Activated gamma-delta T cell (primary cell): ENCODE measurements at places on chromosomes 5 and 9.

DNA sequence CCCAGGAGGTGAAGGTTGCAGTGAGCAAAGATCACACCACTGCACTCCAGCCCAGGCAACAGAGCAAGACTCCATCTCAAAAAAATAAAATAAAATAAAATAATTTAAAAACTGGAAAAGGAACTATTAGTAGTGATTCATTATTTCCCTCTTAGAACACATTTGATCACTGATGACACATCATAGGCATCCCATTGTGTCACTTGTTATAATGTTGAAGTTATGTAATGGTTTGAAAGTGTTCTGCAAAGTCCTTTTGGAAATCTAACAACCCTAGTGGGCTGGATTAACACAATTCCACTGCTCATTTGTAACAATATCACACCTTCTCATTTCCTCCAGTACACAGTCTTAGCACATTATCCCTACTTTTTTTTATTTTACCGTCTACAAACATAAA, 81.8 kb upstream of the LMNB1 start:
- no peak for DNase-seq

DNA sequence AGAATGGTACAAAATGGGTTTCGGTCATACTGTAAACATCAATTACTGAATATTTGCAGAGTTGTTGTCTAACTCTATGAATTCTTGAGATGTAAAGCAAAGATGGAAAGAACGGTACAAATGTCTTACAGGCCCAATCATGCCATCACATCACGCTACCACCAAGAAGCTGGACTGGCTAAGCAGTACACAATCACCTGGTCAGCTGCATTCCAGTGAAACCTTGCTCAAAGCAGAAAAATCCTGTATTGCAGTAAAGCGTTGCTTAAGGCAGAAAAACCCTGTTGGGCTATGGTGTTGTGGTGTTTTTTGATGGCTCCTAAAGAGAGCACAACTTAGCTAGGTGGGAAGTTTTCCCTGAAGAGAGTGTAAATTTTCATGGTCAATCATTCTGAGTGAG, 112.6 kb upstream of the RASA1 start:
- no peak for DNase-seq

- DNase-seq: no peak
These were observed 115.5 kb downstream of the MPDZ start for GRCh38 chr9:13163946-13164345.

GRCh38 chr5:160835376-160835775, 16.6 kb downstream of the ATP10B start:
- DNase-seq: no peak

DNA sequence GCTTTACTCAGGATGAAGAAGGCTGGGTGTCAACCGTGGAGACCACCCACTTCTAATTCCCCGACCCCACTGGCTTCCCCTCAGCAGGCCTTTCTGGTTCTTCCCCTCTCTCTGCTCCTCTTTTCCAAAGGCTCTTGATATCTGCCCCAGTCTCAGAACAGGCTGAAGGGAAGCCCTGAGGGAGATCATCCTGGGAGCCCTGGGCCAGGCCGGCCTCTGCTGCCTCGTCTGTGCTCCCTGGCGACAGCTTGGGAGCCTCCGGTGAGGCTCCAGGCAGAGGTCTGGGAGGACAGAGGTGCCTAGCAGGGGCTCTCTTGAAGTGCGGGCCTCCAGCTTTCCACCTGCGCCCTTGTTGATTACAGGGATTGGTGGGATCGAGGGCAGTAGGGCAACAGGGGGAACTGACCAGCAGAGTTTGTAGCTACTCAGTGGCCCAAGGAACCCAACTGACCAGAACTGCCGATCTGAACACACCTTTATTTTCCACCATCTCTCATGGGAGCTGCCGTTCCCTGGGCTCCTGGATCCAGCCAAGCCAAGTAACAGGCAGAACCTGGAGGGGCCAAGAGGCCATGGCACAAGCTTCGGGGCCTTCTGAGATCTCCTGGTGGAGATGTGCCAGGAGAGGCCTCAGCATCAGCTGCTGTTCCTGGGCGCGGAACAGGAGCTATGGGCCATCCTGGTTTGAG, 198.5 kb downstream of the CACNA1B start:
- DNase-seq: no peak

GRCh38 chr5:146238973-146239372, 35.6 kb downstream of the RBM27 start:
- no peak for DNase-seq

DNA sequence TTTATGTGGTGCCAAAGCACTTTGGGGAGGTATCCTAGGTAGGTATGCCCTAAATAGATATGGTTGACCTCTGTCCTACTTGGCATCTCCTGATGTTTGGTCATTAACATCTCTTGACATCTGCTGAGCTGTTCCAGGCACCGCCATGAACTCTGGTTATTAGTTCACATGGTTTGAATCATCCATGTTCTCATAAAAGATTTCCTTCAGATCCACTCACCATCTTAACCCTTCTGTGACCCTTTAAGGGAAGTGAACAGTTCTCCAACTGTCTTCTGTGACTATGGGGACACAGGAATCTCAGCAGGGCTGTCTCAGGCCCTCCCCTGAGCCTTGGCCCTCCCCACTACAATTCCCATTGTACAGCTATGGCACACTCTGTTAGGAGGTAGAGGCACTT, 167.7 kb downstream of the CDH6 start:
- no peak for DNase-seq

DNA sequence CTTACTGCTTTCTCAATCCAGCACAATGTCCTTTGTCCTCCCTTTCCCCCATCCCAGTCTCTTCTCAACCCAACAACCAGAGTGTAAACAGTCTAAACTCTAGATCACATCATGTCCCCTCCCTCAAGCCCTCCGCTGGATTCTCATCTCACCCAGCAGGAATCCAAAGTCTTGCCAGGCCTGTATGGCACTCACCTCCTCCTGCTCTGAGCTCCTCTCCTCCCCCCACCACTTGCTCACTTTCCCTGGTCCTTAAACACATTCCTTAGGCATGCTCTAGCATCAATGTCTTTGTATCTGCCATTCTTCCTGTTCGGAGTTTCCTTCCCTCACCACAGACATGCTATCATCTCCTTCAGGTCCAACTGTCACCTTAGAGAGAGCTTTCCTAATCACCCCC, 78.8 kb downstream of the NIPSNAP3B start:
- DNase-seq: no peak

DNA sequence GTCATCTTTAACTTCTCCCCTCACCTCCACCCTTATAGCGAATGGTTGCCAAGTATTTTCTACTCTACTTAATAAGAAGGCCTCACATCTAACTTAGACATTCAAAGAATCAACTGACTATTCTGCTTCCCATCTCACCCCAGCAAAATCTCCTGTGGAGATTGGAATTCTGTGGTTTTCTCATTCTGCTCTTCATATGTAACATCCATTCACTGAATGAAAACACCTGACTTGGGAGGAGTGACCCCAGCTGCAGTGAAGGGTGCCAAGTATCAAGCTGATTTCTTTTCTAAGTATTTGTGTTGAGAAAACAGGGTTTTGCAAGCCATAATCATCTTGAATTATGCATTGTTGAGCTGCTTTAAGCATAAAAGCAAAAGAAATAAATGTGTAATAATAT, 42.5 kb upstream of the TAF1L start:
- DNase-seq: no peak

- DNase-seq: no peak
These were observed 1.5 kb upstream of the DPP7 start for GRCh38 chr9:137116027-137116507.

- no peak for DNase-seq
These were observed 84.1 kb downstream of the MELK start for GRCh38 chr9:36656842-36657241.

DNA sequence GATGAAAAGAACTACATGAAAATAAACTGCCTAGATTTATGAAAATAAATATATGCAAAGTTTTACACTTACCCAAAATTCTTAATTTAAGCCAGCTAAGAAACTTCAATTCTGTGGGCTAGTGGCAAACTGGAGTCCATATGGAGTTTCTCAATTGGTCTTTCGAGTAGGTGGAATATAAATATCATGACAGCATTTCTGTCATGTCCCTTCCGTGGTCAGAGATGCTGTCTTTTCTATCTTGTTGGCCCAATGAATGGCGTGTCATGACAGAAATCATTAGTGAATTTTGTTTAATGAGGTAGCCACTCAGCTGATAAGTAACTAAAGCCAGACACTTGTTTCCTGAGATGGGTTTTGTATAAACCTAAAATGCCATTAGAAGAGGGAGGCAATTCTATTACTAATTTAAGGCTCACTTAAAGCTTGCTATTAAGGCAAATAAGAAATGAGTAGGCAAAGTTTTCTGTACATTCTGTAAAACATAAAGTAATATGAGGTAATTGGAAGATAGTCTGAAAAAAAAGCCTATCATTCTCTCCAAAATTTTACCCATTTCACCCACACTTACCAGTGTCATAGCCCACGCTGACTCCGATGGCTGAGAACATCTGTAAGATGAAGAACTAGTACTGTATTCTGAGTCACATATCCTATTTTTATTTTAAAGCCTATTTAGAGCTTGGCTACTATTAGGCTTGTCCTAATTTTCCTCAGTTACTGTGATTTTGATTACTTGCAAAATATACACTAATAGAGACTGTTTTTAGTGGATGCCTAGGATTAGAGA, 419.3 kb upstream of the MEF2C start:
- no peak for DNase-seq
